ENCODE measurements at places on chromosomes 3 and 15.

GRCh38 chr3:126540951-126541627, 17.1 kb downstream of the CHST13 start:
- DNase-seq = no peak

GRCh38 chr3:85627932-85628331, 669.1 kb downstream of the CADM2 start:
- no peak for DNase-seq

GRCh38 chr3:153657046-153657445, 464.1 kb upstream of the ARHGEF26 start:
- DNase-seq = no peak

DNA sequence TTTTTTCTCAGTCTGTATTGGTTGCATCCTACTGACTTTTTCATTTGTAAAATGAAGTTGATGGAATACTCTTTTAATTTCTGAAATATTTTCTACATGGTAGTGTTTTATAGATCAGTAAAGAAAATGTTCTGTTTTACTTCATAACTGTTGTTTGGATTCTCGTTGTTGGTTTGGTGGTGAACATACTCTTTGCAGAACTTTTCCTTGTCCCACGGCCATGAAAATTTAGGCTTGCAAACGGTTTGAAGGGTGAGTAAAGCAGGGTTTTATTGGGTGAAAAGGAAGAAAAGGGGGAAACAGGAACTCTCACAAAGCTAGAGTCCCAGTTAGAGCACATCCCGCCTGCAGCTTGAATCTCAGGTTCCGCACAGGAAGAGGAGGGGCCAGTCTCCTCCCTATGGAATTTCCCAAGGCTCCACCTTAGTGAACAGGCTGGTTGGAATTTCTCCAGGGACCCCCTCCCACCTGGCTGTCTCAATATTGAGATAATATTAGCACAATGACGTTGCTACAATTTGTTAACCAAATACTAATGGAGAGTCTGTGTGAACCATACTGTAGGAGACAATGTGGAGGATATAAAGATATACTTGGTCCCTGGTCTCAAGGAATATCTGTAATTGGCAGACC, 5.6 kb downstream of the PDCD6IP start:
- no peak for DNase-seq

DNA sequence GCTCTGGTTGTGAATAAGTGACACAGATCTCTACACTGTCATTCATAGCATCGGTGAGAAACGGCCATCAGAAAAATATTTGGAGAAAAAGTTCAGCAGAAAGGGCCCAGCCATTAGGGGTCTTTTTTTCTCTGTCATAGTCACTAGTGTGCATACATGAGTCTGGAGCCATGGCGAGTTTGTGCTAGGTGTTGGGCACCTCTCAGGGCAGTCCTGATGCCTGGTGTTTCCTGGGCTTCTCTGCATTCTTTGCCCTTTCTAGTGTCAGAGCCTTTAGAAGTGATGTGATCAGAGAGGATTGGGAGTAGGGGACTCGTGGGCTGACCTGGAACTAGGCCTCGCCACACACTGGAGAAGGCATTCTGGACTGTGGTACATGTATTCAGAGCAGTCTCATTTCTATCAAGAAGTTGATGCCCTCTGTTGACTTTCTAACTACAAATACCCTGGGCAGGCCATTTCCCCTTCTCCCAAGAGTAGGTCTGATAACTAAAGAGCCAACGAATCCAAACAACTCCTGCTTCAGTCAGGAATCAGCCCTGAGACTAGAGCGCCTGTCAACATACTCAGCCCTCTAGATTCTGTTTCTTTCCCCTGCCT, 1.6 kb downstream of the KY start:
- no peak for DNase-seq

- no peak for DNase-seq
Measured at GRCh38 chr3:125231895-125232294, 19.3 kb upstream of the SLC12A8 start.

Measured in esophagus squamous epithelium (tissue), 5 donors.